NCI-H1092 (cell line): ENCODE measurements at places on chromosomes 1 and 21.

- no peak for DNase-seq
Observed at GRCh38 chr1:58763214-58763613, 20.6 kb downstream of the JUN start.

GRCh38 chr1:174976436-174977108 lies 23.2 kb upstream of the CACYBP start:
- no peak for DNase-seq

DNA sequence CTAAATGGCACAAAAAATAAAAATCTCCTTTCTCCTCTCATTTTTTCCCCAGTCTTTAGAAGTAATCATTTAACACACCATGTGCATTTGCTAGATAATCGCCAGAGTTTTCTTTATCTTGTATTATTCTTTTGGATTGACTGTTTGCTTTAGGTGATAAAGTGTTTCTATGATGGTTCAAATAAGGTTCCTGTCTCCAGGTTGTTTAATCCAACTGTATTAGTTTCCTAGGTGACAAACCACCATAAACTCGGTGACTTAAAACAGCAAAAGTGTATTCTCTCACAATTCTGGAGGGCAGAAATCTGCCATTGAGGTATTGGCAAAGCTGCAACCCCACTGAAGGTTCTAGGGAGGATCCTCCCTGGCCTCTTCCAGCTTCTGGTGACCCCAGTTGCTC lies 51.6 kb upstream of the B3GALT5 start:
- DNase-seq: no peak

DNA sequence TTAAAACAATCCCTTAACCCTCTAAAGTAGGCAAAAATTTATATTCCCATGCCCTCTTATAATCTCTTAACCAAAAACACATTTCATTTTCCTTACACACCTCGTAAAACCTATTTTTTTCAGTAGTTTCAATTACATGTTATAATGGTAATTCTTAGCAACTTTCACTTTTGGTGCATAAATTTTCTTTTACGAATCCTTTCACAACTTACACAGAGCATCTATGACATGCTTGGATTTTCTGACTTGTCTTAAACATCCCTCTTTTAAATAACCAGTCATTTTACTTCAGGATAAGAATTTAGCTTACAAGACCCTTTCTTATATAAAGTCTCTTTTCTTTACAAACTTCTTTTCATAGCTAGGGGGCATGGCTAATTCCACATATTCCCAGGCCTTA lies 8.9 kb upstream of the MRPL55 start:
- DNase-seq: no peak

- no peak for DNase-seq
Observed at GRCh38 chr1:230431527-230431926, 5.4 kb upstream of the PGBD5 start.

DNA sequence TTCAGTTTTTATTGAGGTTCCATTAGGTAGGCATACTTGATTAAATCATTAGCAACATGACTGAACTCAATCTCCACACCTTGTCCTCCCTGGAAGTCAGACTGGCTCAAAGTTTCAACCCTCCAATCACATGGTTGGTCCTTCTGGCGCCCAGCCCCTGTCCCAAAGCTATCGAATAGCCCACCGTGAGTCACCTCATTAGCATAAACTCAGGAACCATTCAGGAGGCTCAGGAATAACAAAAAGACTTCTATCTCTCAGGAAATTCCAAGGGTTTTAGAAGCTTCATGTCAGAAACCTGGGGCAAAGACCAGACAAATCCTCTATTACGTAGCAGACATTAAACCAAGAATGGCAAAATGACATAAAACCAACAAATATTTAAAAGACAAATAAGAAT lies 78.6 kb downstream of the RGS2 start:
- no peak for DNase-seq

GRCh38 chr1:82318921-82319320 lies 518.2 kb downstream of the ADGRL2 start:
- no peak for DNase-seq

- DNase-seq: no peak
Observed at GRCh38 chr21:32599526-32599925, 12.7 kb downstream of the CFAP298 start.

GRCh38 chr1:51341876-51342496 lies 11.6 kb upstream of the TTC39A start:
- DNase-seq: no peak

DNA sequence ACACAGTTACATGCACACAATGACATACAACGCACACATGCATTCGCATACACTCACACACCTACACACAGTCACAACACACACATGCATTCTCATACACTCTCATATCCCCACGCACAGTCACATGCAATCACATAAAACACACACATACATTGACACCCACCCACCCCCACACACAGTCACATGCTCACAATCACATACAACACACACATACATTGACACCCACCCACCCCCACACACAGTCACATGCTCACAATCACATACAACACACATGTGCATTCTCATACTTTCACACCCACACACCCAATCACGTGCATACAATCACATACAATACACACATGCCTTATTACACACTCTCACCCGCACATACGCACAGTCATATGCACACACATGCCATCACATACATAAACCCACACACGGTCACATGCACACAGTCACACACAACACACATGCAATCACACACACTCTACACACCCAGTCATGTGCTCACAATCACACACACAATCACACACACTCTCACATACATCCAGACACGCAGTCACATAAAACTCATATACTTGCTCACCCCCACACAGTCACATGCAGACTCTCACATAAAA lies 134.3 kb downstream of the CASZ1 start:
- no peak for DNase-seq

DNA sequence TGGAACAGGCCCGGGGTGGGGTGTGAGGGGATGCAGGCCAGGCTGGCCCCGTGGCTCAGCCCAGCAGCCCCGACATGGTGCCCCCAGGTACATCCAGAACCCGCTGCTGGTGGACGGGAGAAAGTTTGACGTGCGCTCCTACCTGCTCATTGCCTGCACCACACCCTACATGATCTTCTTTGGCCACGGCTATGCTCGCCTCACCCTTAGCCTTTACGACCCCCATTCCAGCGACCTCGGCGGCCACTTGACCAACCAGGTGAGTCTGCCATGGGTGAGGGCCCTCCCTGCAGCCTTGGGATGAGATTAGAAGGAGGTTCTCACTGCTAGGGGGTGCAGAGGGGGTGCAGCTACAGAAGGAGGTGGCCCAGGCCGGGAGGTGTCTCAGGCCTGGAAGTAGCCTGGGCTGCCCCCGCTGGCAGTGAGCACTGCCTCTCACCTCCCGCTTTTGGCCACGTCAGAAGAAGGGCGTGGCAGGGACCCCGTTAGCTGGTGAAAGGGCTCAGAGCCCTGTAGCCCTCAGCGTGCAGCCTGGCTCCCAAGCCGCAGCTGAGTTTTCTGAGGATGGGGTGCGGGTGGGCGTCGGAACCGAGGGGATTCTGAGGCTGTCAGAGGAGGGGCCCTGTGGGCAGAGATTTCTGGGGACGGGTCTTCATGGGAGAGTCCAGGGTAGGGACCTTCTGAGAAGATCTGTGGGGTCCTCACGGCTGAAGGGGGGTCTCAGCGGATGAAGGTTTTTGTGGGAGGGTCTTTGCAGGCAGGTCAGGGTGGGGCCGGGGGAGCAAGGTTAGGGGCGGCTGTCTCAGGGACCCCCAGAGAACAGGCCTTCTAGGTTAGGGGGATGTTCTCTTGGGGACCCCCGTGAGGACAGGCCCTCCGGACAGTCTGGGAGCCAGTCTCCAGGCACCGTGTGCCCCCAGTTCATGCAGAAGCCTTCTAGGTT lies 10.4 kb downstream of the TTLL10 start:
- DNase-seq: no peak

GRCh38 chr1:202770135-202770534 lies 38.1 kb downstream of the KDM5B start:
- no peak for DNase-seq

DNA sequence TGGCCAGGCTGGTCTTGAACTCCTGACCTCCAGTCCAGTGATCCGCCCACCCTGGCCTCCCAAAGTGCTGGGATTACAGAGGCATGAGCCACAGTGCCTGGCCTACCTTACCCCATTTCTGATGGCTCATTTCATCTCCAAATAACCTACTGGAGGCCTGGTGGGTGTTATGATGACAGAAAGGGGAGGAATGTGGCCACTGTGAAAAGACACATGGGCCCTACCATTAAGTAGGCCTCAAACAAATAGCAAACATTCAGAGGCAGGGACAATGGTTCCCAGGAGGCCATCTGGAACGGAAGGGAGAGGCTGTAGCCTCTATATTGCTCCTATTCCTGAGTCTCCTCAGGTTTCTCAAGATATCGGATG lies 932 bp upstream of the FCRLA start:
- no peak for DNase-seq

GRCh38 chr1:107600607-107601160 lies 364.3 kb downstream of the VAV3 start:
- DNase-seq: no peak

DNA sequence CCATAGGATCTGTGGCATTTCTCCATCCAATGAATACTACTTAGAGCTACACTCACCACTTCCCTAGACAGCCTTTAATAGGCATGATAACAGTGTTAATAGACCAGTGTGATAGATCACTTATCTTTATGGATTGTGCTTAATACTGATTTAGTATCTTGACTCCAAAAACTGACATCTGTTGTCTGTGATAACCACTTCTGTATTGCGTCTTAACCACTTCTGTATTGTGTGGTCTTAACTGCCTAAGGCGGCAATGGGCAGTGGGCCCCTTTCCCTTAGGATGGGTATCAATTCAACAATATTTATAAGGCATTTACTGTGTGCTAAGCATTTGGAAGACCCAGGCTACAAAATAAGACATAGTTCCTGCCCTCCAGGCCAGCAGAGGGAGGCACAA lies 32.0 kb upstream of the RCAN3 start:
- no peak for DNase-seq

DNA sequence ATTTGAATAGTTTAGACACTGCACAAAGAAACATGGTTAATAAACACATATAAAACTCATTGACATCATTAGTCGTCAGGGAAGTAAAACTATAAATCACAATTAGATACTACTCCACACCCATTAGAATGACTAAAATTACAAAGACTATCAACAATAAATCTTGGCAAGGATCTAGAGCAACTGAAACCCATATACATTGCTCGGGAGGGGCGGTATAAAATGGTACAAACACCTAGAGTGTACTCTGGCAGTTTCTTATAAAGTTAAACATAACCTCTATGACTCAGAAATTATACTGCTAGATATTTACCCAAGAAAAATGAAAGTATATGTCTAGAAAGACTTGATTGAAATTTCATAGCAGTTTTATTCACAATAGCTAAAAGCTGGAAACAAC lies 434.2 kb downstream of the RWDD3 start:
- no peak for DNase-seq

DNA sequence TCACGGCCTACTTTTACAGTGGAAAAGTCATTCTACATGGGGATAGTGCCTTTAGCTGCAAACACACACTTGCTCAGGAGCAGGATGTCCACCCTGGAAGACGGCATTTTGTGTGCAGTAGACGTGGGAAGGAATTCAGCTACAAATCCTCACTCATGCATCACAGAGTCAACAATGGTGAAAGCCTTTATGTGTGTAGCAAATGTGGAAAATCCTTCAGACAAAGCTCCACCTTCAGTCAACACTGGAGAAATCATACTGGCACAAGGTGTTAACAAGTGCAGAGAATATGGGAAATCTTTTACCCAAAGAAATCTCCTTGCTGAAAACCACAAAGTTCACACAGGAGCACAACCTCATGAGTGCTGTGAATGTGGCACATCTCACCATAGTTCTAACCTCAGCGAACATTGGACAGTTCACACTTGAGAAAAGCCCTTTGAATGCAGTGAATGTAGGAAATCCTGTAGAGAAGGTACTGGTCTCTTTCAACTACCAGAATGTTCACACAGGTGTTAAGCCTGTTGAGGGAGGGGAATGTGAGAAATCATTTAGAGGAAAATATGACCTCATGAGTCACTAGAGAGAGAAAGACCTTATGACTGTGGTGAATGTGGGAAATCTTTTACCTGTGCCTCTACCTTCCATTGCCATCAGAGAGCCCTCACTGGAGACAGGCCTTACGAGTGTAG lies 101.8 kb downstream of the PTGS2 start:
- no peak for DNase-seq

DNA sequence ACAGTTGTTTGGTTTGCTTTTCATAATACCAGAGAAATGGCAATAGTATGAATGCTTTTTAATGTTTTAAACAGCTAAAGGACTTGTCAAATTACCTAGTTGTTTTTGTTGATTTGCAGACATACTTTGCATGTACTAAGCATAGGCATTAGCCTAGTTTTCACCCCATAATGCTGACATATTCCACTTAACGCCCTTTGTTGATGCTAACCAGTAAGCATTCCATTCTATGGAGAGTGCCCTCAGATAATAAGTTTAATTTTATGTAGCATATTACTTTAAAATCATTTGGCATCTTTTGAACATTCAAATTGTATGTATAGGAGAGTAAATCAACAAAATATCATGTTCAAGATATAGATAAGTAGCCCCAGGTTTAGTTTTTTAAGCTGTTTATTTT lies 32.5 kb downstream of the RGS21 start:
- no peak for DNase-seq

- DNase-seq: no peak
Observed at GRCh38 chr1:90876101-90876500, 145.7 kb downstream of the ZNF644 start.
